ENCODE measurements at places on chromosomes 16 and 17.

DNA sequence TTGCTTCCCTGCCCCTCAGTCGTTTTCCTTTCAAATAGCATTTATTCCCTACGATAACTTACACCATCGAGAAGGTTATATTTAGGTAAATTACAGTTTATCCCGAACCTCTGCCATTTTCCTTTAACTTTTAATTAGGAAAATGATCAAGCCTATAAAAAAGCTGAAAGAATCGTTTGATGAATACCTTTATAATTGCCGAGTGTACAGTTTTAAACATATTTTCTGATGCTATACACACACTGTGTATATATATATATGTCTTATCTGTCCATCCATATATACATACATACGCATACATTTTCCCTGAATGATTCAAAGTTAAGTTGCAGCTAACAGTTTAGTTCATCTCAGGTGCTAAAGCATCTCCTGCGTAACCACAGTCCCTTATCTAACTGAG is 56.6 kb upstream of the CRISPLD2 start:
- DNase-seq, result no peak

GRCh38 chr16:54627616-54628015 is 303.0 kb upstream of the IRX5 start:
- no peak for DNase-seq

DNA sequence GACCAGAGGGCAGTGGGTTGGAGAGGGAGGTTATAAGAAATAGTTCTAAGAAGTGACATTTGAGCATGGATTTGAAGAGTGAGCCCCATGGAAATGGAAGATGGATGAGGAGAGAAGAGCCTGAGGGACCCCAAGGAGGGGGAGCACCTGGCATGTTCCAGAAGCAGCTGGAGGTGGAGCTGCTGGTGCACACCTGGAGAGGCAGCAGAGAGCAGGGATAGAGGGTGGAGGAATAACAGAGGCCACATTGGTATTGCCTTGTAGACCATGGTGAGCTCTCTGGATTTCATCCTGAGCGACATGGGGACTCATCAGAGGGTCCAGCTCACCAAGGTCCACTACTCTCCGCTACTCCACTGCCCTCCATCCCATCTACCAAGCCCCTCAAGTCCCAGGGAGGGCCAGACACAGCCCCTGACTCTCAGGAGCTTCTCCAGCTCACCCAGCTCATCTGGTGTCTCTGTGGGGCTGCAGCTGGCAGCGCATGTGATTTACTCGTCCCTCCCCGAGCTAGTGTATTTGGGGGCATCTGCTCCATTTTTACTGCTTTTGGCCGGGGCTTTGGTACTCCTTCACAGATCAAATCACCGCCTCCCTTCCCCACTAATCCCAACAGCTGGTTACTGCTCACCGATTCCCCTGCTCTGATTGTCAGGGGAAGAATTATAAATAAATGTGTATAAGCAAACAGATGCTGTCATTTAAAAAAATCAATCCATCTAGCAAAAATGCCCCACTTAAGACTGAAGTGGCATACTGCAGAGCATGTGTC is 22.1 kb upstream of the KDM8 start:
- no peak for DNase-seq

- no peak for DNase-seq
These were observed 11.5 kb downstream of the UBE2G1 start for GRCh38 chr17:4354862-4355514.

DNA sequence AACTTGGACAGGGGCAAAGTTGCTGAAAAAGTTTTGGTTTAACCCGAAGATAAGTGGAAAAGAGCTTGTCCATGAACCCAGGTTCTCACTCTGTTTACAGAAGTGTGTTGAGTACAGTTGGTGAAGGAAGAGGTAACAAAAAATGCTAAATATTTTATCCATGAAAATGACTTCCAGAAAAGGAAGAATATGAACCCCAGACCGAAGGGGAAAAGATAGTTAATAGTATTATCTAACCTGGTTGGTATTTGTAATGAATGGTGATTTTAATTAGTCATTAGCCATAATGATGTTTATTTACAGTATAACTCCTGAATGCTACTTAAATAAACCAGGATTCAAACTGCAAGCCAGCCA is 574 bp upstream of the TMEM106A start:
- no peak for DNase-seq

- DNase-seq, result no peak
These were observed 76.0 kb downstream of the ZNF778 start for GRCh38 chr16:89293276-89294143.

DNA sequence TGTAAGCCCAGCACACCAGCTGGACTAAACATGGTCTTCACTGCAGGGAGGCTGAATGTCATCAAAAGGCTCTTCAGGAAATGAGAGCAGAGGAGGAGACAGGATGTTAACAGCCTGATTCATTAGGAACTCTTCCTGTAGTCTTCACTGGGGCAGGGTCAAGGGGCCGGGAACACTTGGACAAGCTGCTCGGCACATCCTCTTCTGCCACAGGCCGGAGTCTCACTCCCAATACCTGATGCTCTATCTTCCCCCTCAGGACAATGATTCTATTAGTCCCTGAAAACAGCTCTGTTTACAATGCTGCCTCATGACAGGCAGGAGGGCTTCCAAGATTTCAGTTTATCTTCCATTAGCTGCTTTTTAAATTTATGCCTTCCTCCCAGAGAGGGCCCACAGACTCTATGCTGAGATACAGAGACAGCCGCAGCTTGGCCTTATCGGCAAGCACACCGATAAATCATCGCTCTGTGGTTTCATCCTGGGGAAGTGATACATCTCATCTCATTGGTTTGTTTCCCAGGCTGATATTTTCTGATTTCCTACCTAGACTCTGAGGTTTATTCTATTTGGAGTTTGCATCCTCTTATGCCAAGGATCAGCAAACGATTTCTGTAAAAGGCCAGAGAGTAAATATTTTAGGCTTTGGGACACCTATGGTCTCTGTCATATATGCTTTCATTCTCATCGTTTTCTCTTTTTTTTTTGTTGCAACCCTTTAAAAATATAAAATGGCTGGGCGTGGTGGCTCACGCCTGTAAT is 214.0 kb upstream of the ASIC2 start:
- DNase-seq, result no peak

GRCh38 chr17:29619251-29619650 is 3.5 kb downstream of the CORO6 start:
- DNase-seq, result no peak

DNA sequence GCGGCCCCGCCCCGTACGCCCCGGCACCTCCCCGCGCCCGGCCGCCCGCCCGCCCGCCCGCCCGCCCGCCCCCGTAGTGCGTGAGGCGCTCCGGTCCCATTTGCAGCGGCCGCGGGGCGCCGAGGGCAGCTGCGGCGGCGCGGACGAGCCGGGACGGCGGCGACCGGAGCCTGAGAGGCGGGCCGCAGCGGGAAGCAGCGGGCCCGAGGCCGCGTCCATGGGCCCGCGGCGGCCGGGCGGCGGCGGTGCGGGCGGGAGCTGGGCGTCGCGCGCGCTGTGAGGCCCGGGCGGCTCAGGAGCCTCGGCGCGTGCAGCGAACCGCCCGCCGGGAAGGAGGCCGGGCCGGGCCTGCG is at the start of gene MPRIP:
Gene MPRIP, plus strand, starts transcription at position 74 of the 353 bp plus-strand sequence. CDS start 392 bp downstream, outside the sequence.
- no peak for DNase-seq

DNA sequence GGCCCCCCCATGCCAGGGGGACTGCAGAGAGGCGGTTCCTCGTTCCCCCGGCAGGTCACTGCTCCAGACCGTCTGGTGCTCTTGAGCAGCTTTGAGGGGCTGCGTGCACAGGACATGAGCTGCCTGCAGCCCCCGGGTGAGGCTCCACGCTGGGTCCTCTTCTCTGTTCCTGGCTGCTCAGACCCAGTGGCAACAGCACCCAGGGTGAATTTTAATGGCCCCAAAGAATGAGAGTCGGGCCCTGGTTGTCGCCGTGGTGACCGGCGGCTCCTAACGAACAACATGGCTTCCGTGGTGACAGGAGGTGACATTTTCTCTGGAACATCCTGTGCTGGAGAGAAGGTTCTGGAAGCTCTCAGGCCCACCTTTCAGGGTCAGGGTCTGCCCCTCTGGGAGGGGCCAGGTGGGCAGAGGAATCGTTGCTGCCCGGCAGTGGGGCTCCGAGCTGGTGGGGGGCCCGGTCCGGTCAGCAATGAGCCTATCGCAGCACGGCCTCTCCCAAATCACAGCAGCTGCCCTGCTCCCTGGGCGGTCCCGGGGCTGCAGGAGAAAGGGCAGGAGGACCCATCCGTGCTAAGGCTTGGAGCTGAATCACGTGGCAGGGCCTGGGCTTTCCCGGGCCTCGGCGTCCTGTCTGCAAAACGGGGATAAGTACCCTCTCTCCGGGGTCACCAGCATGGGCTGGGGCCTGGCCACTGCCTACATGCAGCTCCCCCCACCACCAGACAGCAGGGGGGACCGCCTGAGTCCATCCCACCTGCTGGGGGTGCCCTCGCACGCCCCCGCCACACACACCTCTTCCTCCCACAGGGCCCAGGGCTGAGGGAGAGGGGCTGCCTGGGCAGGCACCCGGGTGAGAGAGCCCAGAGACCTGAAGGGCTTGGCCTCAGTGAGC is 3.4 kb upstream of the C1QTNF8 start:
- no peak for DNase-seq

- DNase-seq, result no peak
These were observed 30.4 kb downstream of the CFDP1 start for GRCh38 chr16:75402821-75403475.

DNA sequence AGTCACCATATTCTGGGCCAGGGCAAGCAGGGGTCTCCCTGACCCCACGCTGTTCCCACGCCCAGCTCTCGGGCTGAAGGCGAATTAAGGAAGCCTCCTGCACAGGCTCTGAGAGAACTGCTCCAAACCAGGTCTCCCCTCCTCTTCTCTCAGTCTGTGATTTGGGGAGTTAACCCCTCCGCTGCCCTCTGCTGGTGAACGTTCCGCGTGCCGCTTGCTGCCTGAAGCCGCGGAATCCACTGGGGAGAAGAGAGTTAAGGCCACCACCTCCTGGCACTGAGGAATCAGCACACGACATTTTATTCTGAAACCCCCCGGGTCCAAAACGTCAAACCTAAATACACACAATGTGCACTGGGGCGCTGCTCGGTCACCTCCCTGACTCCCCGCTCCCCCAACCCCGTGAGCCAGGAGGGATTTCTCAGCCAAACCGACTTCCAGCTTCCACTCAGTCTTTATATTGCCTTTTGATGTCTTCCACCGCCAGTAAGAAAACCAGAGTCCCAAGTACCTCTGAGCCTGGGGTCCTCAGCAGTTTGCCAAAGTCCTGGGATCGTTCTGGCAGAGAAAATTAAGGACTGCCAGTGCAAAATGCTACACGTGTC is 54.4 kb upstream of the RCVRN start:
- DNase-seq, result no peak

DNA sequence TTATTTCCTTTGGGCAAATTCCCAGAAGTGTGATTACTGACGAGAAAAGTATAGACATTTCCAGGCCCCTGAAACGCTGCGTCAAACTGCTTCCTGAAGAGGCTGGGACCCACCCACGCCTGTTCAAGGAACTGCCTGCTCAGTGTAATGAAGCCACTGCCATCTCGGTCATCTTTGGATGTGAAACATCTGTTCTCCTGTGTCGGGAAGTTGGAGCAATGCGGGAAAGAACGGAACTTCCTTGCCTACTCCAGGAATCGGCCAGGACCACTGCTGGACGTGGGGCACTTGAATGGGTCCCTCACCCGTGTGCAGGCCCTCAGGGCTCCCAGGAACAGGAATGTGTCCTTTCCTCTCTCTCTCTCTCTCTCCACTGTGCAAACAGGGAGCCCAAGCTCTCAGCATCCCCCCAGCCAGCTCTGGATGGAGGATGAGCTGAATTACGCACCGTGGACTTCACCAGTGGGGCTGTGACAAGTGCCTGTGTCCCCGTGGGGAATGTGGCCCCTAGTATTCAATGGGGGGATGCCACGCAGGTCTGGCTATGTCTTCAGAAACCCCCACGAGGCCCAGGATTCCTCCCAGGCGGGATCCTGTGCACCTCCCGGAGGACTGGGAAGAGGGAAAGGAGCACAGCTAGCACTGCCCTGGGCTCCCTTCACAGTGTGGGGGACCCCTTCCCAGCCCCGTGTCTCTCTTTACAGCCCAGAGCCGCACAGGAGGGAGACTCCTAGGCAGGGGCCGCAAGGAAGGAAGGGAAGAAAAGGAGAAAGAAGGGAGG is 18.3 kb upstream of the LITAF start:
- no peak for DNase-seq

DNA sequence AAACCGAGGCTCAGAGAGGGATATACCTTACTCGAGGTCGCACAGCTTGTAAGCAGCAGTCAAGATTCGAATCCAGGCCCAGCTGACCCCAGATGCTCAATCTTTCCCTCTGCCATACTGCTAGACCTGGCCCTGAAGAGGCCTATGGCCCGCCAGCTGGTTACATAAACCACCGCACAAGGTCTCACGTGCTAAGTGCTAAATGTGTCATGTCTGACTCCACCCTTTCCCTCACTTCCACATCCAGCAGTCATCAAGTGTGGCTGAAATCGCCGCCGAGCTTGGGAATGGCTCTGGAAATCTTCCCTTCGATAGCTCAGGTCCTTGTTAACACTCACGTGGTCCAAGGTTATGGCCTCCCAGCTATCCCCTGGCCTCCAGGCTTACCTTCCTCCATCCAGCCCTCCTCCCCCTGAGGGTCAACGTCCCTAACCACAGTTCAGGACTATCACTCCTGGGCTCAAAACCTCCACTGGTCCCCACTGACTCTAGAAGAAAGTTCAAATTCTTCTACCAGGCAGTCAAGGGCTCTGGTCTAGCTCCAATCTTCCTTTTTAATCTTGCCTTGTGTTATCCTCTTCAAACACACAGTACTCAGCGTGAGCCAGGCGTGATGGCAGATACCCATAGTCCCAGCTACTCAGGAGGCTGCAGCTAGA is 3.5 kb downstream of the ZBTB4 start:
- DNase-seq, result no peak

GRCh38 chr16:51030516-51030915 is 120.6 kb downstream of the SALL1 start:
- DNase-seq, result no peak

- no peak for DNase-seq
These were observed 5.9 kb upstream of the LASP1NB start for GRCh38 chr17:38919316-38920078.

DNA sequence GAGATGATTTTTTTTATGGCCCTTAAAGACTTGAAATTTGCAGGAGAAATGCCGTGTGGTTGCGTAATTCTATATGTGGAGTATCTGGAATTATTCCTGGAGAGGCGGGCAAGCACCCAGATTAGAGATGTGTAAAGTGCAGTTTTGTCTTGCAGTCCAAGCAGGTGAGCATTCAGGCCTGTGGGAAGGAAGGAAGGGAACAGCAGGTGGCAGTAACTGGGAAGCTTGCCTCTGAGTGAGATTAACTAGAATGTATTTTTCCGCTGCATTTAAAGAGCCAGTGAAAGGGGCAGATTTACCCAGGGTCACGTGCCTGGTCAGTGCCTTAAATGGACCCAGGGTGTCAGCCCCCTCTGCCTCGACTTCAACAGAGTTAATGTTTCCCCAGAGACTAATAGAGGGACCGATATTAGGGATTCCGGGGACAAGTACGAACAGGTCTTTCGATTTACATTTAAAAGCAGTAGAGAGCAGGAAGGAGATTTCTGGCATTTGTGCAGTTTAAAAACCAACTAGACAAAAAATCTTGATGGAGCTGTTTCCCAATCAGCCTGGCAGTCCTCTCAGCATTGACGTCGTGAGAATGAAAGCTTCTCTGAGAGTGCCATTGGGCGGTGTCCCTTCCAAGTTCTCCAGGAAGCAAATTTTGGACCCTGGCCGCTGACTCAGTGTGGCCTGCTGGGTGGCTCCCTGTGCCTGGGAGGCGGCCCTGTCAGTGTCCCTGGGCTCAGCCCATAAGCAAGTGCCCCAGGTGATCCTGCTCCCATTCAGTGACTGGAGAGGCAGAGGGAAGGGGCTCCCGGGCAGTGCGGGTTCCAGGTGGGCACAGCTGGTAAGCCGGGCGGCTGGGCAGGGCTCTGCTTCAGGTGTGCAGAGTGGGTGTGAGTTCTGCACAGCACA is 38.2 kb downstream of the KSR1 start:
- no peak for DNase-seq

All from NCI-H1048 (cell line).